ENCODE measurements at places on chromosomes 4 and X.

- peak; percentile 6 for DNase-seq
These were observed 23.9 kb upstream of the HSD17B10 start for GRCh38 chrX:53458082-53458481.

DNA sequence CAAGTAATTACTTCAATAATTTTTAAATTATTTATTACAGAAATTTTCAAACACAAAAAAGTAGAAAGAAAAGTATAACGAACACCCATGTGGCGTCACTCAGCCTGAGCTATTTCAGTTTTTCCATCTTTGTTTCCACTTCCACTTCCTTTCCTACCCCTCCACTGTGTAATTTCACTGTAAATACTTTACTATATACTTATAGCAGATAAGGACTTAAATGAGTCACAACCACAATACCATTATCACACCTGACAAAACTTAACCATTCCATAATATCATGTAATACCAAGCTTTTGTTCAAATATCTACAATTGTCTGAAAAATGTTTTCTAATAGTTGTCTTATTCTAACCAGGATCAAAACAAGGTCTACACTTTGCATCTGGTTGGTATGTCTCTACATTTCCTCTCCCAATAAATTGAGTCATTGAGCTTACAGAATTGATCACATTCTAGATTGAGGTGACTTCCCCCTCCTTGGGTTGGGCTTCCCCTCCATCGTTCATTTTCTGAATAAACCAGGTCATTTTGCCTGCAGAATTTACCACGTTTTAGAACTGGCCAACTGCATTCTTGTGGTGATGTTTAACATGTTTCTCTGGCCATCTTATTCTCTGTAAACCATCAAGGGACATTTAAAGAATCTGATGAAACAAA is 48.7 kb downstream of the ATP10D start:
- DNase-seq, result no peak

DNA sequence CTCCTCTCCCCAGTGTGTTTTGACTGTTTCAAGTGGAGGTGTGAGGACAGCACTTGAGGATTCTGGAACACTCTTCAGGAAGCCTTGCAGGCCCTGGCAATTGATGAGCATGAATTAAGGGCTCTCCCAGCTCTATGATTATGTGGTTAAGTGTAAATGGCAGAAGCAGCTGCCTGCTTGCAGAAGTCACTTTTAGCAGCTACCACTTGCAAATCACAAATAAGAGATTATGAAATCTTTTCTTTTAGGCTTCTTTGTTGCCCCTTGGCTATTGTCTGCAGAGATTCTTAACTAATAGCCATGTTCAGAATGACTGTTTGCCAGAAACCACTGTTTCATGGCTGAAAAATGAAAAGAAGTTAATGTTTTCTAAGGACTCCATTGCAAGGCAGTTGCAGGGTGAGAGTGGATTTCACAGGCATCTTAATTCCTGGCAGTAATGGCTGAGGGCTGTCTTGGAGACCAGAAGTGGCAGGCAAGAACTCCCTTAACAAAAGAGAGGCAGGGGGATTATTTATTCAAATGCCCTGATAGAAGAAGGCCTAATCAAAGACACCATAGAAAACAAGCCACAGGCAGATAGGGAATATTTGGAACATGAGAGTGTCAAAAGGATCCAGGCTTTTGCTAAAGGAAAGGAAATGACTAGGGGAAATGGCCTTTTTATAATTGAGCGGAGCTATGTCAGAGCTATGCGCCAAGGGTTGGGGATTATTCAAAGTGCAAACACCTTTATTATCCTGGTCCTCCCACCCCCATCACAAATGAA is 8.3 kb upstream of the HOPX start:
- DNase-seq, result no peak

GRCh38 chr4:41602113-41602512 is 64.2 kb downstream of the LIMCH1 start:
- no peak for DNase-seq

DNA sequence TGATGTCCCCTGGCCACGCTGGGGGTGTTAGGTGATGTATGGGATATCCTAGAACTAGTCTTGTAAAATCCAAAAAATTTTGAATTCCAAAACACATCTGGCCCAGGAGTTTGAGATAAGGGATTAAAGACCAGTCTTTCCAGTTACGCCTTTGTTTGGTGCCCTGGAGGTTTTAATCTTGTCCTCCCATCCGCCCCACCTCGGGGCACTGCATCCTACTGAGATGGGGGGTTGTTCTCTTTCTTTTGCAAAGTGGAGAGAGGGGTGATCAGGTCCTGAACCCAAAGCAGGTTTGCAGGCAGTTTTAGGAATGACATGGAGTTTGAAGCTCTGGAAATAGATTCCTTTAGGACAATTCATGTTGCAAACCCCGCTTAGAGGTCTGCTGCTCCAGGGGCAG is 1.8 kb downstream of the SUV39H1 start:
- DNase-seq, result no peak

- DNase-seq, result peak; percentile 47
These were observed 46.9 kb downstream of the CCDC158 start for GRCh38 chr4:76373919-76374552.

GRCh38 chr4:651884-652642 is 22.0 kb downstream of the ATP5ME start:
- no peak for DNase-seq

Data from epithelial cell of esophagus (primary cell).